ENCODE measurements at places on chromosomes 6 and 20.
A peak's percentile ranks its signal among the peaks of the same experiment; 100 is the strongest.

DNA sequence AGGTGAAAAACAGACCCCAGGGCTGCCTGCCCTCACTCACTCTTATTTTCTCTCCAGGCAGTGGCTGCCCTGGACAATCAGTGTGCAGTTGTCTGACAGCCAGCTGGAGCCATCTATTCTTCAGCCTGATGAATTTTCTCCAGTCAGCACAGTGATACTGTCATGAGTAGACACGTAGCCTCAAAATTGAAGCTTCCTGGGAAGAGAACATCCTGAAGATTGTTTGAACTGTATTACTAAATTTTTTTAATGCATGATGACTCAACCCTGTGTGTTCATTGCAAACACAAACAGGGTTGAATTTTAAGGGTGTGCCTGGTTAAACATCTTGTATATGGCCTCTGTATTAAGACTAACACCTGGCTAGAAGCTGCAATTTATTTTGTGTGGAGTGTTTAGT lies 49.8 kb upstream of the STXBP5 start:
- DNase-seq: no peak

DNA sequence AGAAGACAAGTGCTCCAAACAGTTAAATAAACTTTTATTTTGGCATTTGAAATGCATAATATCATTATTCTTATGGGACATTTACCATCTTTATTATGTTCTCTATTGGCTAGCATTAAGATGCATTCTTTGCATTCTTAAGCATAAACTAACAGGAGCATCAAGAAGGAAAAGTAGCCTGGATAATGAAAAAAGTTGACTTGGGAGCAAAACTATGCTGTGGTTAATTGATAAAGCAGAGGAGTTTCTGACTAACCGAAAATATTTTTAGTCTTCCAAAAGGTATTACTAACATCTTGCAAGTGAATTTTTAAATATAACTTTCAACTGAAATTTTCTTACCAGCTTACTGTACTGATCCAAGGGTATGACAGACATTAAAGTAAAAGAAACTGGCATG lies 140.3 kb downstream of the FLRT3 start:
- DNase-seq: no peak

- no peak for DNase-seq
Measured at GRCh38 chr6:168355716-168356522, 36.3 kb upstream of the DACT2 start.

DNA sequence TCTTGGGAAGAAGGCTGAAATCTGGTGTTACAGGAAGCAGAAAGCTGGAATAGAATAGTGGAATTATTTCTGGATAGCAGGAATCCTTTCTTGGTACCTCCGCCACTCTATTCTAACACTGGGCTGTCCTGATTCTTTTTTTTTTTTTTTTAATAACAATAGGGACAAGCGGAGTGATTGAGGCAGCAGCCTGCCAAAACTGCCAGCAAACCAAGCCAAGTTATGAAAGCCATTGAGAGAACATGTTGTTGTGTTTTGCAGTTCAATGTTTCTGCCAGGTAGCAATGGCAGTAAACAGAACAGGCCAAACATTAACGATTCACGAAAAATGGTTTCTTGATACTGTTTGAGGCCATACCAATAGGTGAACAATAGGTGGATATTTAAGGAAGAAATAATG lies 47.1 kb downstream of the SLC26A8 start:
- no peak for DNase-seq

DNA sequence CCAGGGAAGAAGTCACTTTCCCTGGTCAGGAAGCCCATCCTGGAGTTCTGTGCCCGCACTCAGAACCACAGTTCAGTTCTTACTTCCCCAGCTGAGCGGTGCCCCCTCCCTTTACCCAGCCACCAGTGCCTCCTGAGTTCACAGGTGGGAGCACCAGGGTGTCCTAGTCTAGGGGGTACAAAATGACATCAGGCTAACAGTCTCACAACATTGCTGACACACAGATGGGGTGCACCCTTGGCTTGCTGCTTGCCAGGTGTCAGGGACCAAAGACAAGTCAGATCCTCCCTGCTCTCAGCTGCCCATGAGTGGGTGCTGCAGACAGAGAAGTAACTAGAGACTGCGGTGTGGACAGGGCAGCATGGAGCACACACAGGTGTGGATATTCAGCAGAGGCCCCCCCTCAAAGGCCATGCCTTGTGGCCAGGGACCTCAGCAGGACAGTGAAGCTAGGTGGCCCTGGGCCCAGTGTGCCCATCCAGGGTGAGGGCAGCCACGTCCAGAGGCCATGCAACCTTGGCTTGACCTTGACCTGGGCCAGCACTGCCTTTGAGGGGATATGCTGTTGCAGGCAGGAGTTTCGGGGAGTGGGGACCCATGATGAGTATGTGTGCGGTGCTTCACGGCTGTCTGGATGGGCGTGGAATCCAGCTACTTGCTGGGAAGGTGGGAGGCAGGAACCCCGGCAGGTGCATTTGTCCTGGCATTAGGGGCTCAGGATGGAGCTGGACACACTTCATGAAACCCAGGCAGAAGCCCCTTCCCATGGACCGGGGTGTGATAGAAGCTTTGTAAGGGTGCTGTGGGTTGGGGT lies 110.4 kb upstream of the FRMD1 start:
- DNase-seq: no peak

DNA sequence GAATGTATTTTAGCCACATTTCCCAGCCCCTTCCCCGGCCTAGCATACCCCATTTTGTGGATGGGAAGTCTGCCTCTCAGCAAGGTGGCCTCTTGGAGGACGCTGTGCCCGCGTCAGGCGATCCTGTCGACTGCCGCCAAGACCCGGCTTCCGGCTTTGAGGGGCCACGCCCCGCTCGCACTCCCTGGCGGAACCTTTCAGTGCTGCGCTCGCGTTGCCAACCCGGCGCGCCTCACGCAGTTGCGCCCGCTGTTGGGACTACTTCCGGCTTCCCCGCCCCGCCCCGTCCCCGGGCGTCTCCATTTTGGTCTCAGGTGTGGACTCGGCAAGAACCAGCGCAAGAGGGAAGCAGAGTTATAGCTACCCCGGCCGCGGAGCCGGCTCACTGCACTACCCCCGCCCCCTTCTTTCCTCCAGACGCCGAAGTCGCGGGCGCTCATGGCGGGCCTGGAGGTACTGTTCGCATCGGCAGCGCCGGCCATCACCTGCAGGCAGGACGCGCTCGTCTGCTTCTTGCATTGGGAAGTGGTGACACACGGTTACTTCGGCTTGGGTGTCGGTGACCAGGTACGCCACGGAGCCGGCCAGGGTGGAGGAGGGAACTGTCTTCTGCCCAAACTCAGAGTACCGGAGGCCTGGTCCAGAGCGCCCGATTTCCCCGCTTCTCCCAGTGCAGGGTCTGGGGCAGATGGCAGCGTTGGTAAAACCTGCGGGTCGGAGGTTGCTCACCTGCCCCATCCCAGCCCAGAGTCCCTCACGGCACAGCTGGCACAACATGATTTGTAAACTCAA lies at the start of gene PSMF1:
Gene PSMF1 (plus strand): TSS at position 267 of the 792 bp plus-strand sequence. CDS start 172 bp downstream, at position 439.
- peak; percentile 89 for DNase-seq

GRCh38 chr6:41428996-41429421 lies 93.6 kb downstream of the NCR2 start:
- DNase-seq: no peak

DNA sequence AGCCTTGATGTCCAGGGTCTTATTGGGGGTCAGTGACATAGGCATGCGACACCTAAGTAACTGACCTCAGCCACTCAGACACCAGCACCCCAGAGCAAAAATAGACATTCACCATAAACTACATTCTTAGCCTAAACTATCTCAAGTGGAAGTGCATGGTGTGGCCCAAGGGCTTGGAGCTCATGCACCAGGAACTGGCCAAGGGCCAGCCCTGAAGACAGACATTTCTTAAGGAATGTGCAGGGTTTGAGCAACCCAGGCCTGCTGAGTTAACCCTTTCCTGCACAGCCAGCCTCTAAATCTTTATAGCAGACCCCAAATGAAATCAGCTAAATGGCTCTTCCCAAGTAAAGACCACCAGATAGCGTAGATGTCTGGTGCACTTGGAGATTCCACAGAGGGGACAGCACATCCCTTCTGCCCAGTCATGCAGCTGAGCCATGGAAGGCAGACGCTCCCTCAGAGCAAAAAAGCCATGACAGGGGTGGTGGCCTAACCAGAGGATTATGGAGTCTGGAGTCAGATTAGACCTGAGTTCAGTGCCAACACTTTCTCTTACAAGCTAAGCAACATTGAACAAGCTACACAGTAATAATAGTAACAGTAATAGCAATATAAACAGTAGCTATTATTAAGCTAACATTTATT lies 222.6 kb downstream of the ZMYND8 start:
- no peak for DNase-seq

DNA sequence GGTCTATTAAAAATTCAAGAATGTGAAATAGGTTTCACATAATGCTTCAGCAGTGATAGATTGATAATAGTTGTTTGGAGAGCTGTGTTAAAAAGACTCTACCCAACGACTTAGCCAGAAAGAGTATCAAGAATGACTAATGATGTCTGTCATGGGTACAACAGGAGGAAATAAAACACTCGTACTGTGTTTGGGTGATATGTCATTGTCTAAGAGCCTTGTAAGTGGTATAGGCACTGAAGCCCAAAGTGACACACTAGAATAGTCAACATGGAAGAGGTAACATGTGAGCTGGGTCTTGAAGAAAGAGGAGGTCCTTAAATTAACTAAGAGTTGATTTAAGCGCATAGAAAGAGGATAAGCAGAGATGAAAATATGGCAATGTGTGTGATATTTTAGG lies 471.8 kb upstream of the MAN1A1 start:
- no peak for DNase-seq

DNA sequence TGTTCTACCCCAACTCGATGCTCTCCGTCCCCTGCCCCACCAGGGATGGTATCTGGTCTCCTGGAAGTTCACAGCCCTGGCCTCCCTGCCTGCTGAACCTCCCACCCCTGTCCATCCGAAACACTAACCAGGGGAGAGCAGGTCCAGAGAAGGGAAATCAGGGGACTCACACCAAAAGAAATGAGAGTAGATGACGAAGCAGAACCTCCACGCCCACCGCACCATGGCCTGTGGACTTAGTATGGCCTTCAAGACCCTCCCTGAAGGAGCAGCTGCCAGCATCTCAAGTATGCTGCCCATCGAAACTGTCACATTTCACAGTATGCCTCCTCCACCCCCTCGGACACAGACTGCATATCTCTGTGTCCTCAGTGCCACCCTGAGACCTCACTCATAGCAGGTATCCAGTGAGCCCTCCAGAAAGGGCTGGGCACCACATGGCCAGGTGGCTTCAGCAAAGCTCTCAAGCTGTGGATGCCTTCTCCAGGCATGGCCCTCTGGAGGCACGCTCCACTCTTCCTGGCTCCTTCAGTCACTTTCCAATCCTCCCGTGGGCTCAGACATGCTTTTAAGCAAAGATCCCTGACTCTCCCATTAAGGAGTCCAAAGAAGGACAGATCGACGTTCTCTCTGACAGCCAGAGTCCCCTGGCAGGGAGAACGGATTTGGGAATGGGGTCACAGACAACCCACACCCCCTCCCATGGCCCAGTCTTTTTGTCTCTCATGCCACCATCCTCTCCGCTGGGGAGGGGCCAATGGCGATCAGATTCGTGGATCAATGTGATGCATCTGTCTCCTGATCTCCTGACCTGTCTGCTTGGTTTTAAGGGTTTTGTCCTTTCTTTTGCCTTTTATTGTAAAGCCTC lies 158.4 kb downstream of the ANKRD60 start:
- no peak for DNase-seq

GRCh38 chr6:106997392-106998158 lies 23.0 kb upstream of the CD24 start:
- peak; percentile 11 for DNase-seq

- DNase-seq: no peak
Measured at GRCh38 chr6:31861150-31861549, 1.5 kb downstream of the NEU1 start.

- no peak for DNase-seq
Measured at GRCh38 chr6:235763-236360, 56.4 kb upstream of the DUSP22 start.

DNA sequence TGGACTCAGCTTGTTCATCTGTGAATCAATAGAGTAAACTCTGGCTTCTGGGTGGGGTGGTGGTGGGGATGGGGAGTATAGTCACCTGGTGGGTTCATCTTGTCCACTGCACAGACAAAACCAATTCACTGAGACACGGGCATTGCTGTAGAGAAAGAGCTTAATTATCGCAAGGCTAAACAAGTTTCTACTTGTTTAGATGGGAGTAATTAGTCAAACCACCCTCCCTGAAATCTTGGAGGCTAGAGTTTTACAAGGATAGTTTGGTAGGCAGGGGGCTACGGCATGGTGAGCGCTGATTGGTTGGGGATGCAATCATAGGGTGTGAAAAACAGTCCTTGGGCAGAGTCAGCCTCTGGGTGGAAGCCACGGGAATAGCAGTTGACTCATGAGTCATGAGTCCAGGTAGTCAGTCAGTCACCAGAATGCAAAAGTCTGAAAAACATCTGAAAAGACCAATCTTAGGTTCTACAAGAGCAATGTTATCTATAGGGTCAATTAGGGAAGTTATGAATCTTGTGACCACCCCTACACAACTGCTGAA lies 77.8 kb downstream of the STMND1 start:
- DNase-seq: no peak

GRCh38 chr20:39503902-39504709 lies 542.0 kb downstream of the DHX35 start:
- DNase-seq: no peak

GRCh38 chr6:3913077-3913957 lies 64.1 kb downstream of the FAM50B start:
- DNase-seq: no peak

DNA sequence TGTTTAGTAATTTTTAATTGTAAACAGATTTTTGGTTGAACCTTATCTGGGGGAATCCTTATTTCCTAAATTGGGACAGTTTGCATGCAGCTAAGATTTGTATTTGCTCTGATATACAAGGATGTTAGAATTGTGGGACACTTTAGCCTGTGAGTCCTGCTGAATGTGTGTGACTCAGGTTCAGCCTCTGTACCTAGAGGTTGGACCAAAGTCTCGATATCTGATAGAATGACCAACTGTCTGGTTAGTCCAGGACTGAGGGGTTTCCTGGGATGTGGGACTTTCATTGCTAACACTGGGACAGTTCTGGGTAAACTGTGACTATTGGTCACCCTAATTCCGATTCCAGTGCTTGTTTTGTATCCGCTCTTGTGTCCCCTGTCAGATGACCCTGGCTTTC lies 20.2 kb upstream of the TULP4 start:
- no peak for DNase-seq

- DNase-seq: no peak
Measured at GRCh38 chr6:105400501-105400900, 2.4 kb downstream of the PREP start.

GRCh38 chr20:41617059-41617901 lies 897 bp downstream of the CHD6 start:
- no peak for DNase-seq

- no peak for DNase-seq
Measured at GRCh38 chr20:23119456-23120216, 33.5 kb upstream of the CD93 start.

- no peak for DNase-seq
Measured at GRCh38 chr6:97177905-97178304, 105.1 kb downstream of the MMS22L start.

- DNase-seq: no peak
Measured at GRCh38 chr6:36223706-36224105, 27.2 kb downstream of the BRPF3 start.

DNA sequence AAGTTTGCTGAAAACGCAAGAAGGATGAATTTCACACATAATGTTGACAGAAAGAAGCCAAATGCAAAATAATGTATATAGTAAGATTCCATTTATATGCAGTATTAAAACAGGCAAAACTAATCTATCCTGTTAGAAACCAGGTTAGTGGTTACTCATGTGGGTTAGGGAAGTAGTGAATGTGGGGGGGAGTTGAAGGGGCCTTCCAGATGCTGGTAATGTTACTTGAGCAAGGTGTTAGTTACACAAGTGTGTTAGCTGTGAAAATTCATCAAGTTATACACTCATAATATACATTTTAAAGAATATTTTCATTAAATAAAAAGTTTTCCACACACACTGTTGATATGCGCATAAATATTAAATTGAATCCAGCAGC lies 29.8 kb downstream of the USP45 start:
- no peak for DNase-seq

Measured in bone marrow (tissue), 2 donors.